ENCODE measurements at places on chromosomes 13 and 19.

DNA sequence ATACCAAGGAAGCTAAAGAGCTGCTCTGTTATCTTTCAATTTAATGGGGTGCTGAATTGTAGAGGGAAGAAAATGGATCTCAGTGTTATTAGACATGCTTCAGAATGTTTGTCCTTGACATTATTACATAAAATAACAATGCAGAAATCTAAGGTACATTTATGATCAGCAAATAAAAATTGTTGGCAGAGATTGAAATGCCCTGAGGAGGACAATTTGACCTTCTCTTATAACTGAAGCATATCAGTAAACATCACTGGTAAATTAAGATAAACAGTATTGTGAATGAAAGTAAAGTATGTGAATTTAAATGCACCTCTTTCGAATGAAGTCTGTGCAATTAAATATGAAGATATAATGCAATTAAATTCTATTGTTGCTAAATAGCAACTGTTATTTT, 1362.1 kb upstream of the ATXN8OS start:
- no peak for DNase-seq

DNA sequence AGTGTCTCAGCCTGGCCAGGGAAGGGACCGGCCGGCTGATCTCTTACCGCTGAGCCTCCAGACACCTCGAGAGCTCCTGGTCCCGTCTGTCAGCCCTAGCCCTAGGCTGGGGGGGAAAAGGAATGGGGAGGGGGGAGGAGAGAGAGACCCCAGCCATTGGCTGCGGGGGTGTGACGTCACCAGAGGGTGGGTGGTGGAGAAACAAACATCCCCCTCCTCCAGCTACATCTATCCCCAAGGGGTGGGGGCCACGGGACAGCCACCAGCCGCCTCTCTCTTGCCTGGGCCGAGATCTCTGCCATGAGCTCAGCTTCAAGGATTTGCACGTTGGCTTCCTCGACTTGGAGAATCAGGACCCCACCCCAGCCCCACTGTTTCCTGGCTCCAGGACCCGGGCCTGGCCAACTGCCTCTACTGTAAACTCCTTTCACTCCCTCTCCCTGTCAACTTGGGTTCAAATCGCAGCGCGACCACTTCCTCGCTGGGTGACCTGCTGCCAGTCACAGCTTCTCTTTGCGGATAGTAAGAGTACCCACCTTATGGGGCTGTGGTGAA, at the start of gene PRX:
TSS of gene PRX (minus strand) at position 88 of the 555 bp plus-strand sequence. CDS start 5,446 bp downstream, outside the sequence.
- DNase-seq: no peak

DNA sequence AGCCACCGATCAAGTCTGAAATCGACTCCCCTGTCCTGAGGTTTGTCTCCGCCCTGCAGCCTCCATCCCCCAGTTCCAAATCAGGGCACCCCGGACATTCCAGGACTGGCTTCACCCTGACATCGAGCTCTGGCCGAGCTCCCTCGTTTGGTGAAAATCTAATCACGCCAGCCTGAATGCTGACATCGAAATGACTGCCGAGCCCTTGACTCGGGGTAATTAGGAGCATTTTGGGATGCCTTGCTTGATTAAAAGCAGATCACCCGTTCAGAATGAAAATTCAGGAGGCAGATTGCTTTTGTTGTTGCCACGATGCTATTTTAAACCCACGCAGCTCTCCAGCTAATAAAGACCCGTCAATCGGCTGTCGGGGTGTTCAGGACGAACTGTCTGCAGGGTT, 34.3 kb downstream of the ZNRF4 start:
- DNase-seq: no peak

- DNase-seq: no peak
Measured at GRCh38 chr13:46481166-46481565, 71.8 kb upstream of the LRCH1 start.

- no peak for DNase-seq
Measured at GRCh38 chr19:29745253-29745652, 30.2 kb upstream of the C19orf12 start.

GRCh38 chr13:27007166-27007565, 164.4 kb downstream of the USP12 start:
- no peak for DNase-seq

DNA sequence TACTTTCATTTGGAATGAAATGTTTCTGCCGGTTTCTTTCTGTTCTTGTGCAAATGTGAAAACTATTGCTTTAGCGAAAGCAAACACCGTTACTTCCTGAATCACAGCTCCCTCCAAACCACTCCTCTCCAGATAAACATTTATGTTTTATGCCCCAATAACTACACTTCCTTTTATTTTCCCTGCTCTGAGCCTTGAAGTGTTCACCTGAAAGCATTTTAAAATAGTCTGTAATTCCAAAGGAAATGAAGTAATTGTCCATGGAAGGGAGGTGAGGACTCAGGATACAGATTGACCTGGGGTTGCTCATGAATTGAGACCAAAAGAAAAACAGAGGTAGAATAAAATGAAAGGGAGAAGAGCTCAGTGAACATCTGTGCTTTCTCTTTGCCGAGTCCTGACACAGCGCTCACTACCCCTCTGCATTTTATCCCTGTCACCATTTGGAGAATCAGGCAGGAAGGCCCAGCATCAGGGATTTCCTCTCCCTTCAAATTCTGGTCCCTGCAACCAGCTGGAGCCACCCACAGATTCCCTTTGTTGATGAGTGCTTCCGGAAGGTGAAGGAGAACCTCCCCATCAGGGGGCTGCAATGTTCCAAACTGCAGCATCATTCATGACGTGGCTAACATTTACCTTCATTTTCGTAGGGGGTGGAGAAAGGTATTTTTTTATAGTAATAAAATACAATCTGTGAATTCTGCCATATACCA, 171.9 kb downstream of the ITGBL1 start:
- no peak for DNase-seq

GRCh38 chr19:23273022-23273589, 22.9 kb upstream of the ZNF724 start:
- DNase-seq: no peak

DNA sequence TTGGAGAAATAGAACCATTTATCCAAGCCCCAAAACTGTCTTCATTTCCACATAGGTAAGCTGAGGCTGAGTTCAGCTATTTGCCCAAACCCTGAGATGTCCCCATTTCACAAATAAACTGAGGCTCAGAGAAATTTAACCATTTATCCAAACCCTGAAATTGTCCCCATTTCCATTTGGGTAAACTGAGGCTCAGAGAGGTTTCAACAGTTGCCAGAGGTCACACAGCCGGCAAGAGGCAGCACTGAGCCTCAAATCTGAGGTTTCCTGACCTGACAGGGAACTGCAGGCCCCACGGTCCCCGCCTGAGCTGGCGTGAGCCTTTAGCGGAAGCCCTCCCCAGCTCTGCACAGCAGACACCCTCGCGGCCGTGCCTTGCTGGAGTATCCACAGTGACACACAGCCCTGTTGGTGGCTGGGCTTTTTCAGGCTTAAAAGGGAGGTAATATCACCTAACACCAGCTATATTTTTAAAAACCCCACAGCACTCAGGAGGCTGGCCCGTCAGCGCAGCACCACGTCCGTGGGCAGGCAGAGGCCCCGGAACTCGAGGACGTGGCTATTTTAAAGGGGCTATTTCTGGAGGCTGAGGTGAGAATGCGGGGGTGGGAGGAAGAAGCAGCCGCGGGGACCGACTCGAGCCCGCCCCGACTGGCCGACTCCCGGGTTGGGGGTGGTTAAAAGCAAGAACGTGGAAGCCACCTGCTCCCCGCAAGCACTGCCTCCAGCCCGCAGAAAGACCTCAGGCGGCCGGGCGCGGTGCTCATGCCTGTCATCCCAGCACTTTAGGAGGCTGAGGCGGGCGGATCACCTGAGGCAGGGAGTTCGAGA, 18.5 kb downstream of the PTPRS start:
- no peak for DNase-seq

DNA sequence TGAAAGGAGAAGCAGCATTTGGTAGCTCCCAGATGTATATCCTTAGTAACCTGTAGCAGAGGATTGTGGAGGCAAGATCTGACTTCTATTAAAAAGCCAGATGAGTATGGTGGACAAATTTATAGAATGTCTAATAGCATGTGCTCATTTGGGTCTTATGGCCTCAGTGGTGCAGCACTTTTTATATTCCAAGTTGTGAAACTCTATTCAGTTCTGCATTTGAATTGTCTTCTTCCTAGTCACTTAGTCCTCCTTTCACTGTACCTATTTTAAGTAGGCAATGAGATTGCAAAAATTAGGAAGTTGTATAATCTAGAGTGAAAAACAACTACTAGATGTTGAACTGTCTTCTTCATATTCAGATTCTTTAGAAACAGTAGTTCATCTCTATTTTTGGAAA, 412.5 kb upstream of the PCDH9 start:
- no peak for DNase-seq

DNA sequence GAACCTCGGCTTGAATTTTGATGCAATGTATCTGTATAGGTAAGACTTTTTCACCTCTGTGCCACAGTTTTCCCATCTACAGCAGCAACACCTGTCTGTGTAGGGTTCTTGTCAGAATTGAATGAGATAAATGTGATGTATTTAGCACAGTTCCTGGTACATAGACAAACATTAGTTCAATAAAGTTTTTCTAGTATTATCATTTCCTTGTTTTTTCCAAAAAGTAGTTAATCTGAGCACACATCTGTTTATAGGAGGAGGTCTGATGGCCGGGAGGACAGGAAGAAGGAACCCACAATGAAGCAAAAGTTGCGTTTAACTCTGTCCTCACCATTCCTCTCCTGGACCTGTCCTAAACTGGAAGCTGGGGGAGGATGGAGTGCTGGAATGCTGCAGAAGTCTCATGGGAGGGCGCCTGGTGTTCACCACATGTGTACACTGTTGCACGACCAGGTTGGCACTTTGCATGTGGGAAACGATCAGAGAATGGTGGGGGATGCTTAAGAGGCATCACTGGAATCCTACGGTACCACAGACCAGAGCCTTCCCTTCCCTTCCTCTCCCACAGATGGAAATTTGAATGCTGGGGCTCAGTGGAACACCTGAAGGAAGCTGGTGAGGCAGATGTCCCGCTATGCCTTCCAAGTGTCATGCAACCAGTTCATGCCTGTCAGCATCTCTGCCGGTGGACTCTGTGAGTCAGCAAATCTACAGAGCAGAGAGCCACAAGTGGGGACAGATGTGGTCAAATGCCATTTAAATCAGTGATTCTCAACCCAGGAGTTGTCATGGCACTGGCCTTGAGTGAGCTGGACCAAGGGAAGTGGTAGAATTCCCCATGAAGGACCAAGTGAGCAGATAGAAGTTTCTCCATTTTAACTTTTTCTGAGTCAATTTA, 315.6 kb downstream of the DLEU7 start:
- DNase-seq: no peak

GRCh38 chr13:35092251-35092650, 150.2 kb downstream of the NBEA start:
- no peak for DNase-seq

GRCh38 chr19:36420961-36421748, 2.7 kb upstream of the ZFP82 start:
- no peak for DNase-seq

- DNase-seq: no peak
Measured at GRCh38 chr13:112187527-112188297, 120.8 kb downstream of the SOX1 start.

- no peak for DNase-seq
Measured at GRCh38 chr19:58325311-58326022, 1.3 kb upstream of the ZSCAN22 start.

DNA sequence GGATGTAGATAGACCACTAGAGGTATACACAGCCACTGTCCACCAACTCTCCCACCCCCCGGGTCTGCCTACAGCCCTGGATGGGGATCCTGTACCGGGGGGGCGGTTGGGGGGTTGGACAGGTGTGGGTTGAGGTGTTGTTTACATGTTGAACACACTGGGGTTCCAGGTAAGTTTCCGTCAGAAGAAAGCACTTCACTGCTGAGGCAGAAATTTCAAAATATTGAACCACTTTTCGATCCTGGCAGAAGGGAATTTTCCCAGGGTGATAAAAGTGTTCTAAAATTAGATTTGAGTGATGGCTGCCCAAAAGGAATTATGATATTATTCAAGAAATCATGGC, 6.6 kb upstream of the CEACAM16 start:
- no peak for DNase-seq

- DNase-seq: no peak
Measured at GRCh38 chr13:101649488-101650126, 197.1 kb downstream of the ITGBL1 start.
